ENCODE measurements at places on chromosomes 6 and 20.

DNA sequence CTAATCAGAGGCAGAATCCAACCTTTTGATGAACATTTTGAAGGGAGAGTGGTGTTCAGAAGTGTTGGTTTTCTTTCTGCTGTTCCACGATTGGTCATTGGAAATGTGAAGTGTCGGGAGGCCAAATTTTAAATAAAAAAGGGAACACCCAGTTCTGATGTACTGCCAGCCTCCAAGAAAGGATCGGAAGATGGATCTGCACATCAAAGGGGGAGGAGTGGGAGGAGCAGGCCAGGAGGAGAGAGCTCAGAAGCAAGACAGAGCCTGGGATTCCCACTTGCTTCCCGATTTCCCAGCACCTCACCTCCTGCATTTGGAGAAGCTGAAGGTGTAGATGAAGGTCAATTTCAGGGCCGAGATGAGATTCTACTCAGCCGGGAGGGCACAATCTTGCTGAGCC is 55.9 kb upstream of the NAA20 start:
- no peak for DNase-seq

DNA sequence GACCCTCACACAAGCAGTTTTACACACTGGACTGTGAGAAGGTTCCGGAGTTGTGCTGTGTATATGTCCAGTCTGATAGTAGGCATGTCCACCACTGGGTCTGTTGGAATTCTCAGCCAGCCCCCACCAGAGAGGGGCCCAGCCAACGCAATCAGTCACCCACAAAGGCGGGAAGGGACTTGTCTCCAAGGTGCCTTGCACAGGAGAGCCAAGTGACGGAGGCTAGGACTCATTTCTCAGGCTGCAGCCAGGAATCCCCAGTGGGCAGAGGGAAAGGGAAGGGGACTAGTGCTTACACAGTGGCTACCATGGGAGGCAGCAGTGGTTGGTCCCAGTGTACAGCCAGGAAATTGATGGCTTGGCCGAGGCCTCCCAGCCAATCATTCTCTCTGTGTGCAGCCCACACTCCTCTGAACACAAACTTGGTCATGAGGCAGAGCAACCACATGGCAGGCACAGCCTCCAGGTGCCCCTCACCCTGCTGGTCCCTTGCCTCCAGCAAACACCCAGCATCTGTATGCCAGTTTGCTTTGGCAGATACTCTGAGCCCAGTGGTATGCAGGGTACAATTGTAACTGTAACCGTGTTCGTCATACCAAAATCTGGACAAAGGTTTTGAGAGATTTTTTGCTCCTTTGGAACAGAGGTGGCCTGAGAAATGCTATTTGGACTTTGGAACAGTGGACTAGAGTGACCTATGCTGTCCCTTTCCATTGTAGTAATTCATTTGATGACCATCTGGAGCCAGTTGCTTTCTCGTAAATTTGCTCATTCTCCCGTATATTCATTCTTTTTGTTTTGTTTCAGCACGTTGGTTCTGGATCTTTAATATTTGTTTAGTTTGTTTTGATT is 72.9 kb upstream of the MYL9 start:
- DNase-seq = no peak

DNA sequence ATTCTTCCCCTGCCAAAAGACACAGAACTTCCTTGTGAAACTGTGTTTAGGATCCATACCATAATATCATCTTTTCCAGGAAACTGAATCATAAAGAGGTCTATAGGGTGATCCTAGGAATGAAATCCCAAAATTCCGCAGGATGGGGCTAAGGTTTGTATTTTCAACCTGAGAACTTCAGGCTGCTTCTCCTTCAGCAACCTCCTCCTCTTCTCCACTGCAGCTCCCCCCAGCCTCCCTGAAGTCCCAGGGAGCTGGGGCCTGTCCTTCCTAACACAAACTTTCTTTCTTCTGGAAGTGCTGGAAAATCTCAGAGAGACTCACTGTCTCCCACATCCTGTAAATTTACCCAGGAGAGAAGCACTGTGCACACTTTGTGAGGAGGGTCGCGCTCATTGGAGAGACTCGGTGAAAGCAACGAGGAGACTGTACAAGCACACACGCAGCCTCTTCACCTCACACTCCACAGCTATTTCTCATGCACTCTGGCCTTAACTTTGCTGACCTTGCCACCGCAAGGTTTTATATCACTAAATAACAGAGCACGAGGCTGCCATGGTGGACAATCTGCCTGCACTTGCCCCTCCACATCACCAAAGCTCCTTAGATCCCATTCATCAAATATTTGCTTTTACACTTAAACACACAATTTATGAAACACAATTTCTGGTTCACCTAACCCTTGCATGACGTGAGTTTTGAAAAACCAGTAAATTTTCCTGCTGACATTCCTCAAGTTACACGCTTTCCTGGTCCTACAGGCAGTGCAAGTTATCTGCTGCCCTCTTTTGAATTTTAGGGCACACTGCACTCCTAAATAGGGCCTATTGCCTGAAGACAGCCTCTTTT is 14.3 kb downstream of the ID4 start:
- no peak for DNase-seq

DNA sequence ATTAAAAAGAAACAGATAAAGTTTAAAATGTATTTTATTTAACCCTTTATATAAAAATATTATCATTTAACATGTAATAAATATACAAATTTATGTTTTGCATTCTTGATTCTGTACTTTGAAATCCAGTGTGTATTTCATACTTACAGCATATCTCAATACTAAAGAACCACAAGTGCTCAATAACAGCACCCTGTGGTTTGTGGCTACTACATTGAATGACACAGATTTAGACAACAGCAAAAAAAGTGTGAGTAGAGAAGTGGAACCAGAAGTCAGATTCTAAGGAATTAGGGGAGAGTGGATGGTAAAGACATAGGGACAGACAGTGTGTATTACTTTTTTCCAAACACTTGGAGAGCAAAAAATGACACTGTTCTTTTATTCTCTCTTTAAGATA is 524.5 kb downstream of the BMP2 start:
- no peak for DNase-seq

GRCh38 chr20:10637031-10637559 is 36.7 kb downstream of the JAG1 start:
- no peak for DNase-seq

GRCh38 chr6:26452631-26453235 is 5.0 kb upstream of the BTN2A1 start:
- no peak for DNase-seq

Measured in activated CD8-positive, alpha-beta memory T cell treated with anti-CD3 and anti-CD28 coated beads, Interleukin-2, amount 10 ng/mL, durations not matched to agents 7 days and 5 days (primary cell).